ENCODE measurements at places on chromosomes 5 and 9.

DNA sequence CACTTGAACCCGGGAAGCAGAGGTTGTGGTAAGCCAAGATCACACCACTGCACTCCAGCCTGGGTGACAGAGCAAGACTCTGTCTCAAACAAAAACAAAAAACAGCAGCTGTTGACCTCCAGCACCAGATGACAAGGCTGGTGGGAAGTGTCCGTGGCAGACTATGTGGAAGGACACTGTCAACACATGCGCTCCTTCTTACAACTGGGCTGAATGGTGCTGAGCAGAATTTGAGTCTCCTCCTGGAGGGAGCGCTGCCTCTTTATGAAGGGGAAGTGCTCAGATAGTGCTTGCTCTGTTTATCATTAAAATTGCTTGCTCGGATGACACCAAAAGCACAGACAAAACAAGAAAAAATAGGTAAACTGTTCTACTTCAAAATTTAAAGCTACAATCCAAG, 9.2 kb upstream of the CFAP157 start:
- DNase-seq = no peak

- no peak for DNase-seq
Observed at GRCh38 chr5:18008940-18009339, 374.7 kb downstream of the TAF11L14 start.

DNA sequence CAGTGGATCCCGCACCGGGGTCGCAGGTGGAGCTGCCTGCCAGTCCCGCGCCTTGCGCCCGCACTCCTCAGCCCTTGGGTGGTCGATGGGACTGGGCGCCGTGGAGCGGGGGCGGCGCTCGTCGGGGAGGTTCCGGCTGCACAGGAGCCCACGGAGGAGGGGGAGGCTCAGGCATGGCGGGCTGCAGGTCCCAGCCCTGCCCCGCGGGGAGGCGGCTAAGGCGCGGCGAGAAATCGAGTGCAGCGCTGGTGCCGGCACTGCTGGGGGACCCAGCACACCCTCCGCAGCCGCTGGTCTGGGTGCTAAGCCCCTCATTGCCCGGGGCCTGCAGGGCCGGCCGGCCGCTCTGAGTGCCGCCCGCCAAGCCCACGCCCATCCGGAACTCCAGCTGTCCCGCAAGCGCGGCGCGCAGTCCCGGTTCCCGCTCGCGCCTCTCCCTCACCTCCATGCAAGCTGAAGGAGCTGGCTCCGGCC, 120.6 kb upstream of the MEF2C start:
- DNase-seq = no peak

- no peak for DNase-seq
Observed at GRCh38 chr9:111683392-111683791, 22.0 kb downstream of the GNG10 start.

DNA sequence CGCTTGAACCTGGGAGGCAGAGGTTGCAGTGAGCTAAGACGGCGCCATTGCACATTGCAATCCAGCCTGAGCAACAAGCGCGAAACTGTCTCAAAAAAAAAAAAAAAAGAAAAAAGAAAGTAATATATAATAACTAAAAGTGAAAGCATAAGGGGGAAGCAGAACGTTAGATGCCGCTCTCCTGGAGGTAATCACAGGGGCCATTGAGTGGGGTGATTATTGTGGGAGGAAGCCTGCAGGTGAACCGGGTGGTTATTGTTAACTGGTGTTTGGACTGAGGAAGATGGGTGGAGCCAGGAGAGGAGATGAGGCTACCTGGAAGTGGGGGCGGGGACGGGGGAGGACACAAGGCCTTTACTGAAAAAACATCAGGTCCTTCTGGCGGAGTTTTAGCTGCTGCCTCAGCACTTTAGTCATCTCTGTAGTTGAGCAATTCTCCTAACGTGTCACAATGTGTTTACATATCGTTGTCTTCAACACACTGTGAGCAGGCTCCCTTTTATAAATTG, 5.3 kb upstream of the TJP2 start:
- no peak for DNase-seq

- no peak for DNase-seq
Observed at GRCh38 chr5:945691-946551, 53.2 kb downstream of the TRIP13 start.

GRCh38 chr9:134950386-134951210, 32.9 kb upstream of the FCN1 start:
- DNase-seq = no peak

GRCh38 chr9:2271426-2271825, 256.3 kb downstream of the SMARCA2 start:
- DNase-seq = no peak

DNA sequence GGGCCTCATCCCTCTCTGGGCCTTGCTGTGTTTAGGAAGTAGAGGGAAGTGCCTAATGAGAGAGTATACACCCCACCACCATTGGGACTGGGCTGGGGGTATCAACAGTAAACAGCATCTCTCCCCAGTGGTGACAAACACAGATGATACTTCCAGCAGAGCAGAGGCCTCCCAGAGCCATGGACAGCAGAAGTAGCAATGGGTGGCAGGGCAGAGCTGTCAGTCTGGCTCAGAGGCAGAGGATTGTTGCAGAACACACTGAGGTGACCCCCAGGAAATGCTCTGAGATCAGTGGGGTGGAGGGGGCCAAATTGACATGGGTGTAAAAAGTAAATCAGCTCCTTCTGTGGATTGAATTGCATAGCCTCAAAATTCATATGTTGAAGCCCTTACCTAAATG, 12.1 kb upstream of the P4HA2 start:
- no peak for DNase-seq

DNA sequence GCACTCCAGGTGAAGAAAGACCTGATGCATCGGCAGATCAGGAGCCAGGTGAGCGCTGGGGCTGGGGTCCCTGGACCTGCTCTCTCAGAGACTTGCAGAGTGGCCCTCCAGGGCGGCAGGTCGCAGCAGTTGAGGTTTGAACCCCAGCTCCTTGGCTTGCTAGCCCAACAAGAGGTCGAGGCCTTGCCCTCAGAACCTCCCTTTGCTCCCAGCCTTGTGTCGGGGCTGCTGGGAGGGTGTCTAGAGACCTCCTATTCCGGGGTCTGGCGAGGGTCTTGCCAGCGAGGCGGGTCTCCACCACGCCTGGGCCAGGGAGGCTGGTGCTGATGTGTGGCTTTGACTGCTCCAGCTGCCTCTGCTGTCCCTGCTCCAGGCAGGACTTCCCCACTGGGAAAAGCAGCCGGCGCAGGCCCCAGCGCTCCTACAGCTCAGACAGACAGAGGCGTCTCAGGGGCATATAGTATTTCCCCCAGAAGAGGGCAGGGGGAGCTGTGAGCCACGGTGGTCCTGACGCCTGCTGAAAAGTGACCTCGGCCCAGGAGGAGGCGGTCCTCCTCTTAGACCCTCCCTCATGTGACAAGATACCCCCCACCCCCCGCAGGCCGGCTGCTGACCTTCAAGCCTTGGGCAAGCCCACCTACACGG, 38.3 kb downstream of the LRSAM1 start:
- no peak for DNase-seq

DNA sequence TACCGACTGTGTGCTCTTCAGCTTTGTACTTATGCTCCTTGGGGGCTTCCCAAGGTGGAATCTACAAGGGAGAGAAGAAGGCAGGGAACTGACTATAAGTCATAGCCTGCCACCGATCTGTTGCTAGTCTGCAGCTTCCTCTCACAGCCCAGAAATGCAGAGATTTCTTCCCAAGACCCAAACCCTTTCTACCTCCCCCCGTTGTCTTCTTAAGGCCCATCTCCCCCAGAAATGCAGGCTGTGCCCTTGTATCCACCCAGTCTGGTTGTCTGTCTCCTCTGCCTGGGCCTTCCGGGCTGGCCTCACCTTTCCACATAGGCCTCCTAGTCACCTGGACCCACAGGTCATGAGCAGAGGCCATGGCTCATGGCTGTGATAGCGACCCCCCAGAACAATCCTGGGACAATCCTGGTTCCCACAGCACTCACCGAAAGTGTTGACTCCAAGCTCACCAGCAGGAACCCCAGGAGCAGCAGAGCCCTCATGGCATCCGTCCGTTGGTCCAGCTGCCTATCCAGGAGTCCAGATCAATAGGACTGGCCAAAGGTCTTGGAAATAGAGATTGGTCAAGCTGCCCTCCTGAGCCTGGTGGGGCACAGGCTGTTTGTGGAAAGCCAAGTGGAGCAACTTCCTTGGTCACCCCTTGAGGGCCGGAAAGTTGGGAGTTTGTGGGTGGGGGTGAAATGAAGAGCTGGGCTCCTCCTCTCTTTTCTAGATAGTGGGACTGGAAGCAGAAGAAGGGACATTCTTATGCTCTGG, at the start of gene F12:
Gene F12, minus strand, starts transcription at position 522 of the 759 bp plus-strand sequence. Its CDS starts 37 bp downstream, at position 485.
- no peak for DNase-seq

DNA sequence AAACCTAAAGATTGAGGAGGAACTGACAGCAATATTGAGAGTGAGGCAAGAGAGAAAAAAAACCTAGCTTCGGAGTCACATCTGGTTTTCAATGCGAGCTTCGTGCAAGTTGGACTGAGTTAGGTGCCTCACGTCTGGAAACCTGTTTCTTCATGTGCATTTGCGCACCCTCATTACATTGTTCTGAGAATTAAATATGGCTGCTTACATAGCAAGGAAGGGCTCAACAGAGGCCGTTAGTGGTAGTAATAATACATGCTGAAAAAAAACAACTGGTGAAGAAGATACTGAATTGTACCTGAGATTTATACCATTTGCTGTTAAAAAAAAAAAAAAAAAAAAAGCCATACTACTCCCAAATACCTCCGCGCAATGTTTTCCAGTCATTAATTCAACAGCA, 18.6 kb downstream of the DNAJA1 start:
- DNase-seq = no peak
